ENCODE measurements at places on chromosomes 4 and X.

- no peak for DNase-seq
These were observed 58.8 kb downstream of the FIP1L1 start for GRCh38 chr4:53436251-53436650.

DNA sequence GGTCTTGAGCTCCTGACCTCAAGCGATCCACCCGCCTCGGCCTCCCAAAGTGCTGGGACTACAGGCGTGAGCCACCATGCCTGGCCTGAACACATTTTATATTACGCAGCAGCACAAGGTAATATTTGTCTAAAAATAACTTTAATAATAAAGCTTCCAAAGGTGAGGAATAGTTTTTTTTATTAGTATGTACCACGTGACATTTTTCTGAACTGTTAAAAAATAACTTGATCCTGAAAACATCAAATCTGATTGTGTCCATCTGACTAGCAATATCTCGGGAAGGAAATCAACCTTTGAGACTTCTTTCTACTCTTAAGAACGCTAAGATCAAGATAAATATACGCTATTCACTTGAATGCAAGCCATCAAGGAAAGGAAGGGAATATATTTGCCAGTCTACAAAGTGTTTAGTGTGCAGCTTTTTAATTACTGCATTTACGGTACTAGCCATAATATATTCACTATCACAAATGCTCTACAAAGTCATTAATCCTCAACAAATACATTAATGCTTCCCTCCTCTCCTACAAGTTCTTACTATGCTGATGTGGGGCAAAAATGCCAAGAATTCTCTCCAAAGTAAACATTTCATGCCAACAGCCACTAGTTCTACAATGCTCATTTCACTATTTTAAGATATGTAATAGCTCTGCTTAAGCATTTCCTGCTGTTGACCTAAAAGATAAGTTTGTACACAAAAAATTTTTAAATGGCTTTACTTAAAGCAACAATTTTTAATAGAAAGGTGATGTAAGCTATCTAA lies 143.6 kb downstream of the APBB2 start:
- DNase-seq = no peak

DNA sequence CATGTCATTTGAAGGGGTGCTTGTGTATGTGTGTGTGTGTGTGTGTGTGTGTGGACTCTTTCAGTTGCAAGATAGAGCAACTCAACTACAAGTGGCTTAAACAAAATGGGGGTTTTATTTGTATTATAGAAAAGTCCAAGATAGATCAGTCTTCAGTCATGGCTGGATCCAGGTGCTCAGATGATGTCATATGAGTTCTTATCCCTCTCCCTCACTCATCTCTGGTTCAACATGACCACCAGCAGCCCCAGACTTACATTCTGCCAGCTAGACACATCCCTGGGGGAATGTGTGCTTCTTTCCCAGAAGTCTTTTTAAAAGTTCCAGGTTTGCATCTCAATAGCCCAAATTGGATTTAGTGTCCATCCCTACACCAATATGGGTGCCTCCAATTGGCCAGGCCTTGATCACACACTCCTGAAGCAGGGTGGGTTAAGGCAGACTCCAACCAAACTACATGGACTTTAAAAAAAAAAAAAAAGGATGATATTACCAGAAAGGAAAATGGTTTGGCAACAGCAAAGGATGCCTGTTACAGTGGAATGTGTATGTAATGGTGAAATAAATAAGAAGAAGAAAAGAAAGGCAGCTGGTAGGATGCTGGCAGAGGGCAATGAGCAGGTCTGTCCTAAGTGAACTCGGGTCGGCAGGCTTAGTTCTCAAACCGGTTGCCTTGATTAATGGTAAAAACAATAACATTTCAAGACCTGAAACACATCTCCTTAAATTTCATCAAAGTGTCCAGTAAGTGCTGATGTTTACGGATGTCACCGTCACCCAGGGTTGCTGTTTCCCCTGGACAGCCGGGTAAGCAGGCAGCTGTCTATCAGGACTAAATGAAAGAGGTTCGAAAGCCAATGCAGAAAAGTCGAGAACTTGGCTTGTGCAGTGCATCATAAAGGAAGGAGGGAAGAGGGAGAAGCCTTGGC lies 107.7 kb downstream of the SMIM20 start:
- DNase-seq = no peak

DNA sequence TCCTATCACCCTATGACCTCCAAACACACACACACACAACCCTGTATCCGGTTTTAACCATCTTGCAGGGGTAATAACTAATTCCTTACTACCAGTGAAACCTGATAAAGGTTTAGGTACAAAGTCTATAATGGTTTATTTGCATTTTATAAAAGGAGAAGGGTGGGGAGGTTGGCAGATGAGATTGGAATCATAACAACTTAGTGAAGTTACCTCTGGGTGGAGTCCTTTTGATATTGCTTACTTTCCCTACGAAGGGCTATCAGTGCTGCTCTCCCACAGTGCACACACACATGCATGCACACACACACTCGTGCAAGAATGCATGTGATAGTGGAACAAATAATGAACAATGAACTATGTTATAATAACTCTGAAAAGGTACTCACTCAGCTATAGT lies 56.1 kb downstream of the CCSER1 start:
- DNase-seq = no peak

GRCh38 chr4:181475781-181476507 lies 767.3 kb upstream of the TENM3 start:
- DNase-seq = no peak

DNA sequence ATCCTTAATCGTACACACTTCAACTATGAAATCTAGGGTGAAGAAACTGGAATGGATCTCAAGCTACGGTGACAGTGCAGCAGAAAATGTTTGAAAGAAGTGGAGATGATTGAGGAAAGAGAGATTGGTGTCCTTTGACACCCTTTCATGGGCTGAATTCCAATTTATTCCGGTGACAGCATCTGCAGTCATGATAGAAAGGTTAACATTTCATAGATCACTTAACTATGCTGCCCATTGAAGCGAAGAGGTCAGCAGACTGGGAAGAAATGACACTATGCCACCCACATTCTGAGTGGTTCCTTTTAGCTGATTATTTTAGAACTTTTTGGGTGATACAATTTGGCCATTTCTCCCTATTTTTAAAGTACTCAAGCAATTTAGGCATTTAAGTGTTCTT lies 82.3 kb downstream of the DNAAF6 start:
- no peak for DNase-seq

- DNase-seq = no peak
These were observed 185.5 kb downstream of the CEP135 start for GRCh38 chr4:56134266-56134665.

GRCh38 chrX:152177052-152177451 lies 38.7 kb upstream of the MAGEA10 start:
- DNase-seq = no peak

GRCh38 chr4:10078481-10079233 lies 37.9 kb downstream of the WDR1 start:
- DNase-seq = no peak

DNA sequence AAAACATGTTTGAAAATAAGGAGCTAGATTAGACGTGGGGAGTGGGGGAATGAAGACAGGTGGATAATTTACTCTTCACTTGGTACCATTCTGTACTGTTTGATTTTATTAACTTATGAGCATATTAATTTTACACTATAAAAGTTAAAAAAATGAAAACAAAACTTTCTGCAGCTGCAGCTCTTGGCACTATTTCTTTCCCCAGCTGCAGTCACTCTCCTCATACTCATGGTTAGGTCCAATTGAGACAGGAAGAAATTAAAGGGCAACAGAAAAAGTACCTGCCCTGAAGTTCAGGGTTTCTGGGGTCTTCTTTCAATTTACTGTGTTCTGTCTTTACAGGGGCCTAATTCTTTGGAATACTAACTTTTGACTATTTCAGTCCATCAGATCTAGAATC lies 15.4 kb downstream of the MAD2L1 start:
- DNase-seq = no peak

DNA sequence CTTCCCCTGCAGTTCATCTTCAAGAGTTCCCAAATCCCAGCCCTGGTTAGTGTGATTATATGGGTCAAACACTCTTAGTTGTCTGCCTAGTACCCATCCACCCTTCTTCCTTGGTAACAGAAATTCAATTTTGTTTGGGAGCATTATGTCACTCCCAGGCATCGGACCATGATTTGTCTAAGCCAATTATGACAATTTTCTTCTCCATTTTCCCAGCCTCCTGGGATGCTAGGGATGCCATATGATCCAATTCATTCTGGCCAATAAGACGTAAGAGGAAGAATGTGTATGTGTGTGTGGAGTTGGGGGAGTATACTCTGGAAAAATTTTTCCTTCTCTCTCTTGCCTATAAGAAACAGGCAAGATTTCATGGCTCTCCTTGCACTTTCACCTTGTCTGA lies 465.9 kb downstream of the MID1IP1 start:
- no peak for DNase-seq

GRCh38 chr4:4200624-4201023 lies 26.1 kb downstream of the OTOP1 start:
- DNase-seq = no peak

GRCh38 chrX:128035318-128035717 lies 16.9 kb downstream of the ACTRT1 start:
- no peak for DNase-seq

DNA sequence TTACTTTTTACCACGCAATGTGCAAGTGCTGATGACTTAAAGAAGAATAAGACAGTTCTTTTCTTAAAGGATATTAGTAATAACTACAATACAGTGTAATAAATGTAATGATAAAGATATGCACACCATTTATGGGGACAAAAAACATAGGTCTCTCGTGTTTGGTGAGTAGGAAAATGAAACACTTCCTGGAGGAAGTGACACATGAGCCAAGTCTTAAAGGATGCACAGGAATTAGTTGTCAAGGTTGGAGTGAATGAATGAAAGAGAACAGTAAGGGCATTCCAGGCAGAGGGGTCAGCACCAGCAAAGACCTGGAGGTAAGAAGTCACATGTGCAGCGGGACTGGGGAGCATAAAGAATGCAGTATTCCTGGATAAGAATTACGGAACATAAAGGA lies 112.7 kb downstream of the SH3RF1 start:
- DNase-seq = no peak
